ENCODE measurements at places on chromosomes 12 and 14. TPM values are rescaled to one million over a fixed set of nuclear protein-coding genes. Genes with fewer than 3 reads are reported as not detected.

Gene KRT7
- not detected for total RNA-seq

- DNase-seq = no peak
These were observed 52.9 kb upstream of the FERMT2 start for GRCh38 chr14:53003776-53004175.

DNA sequence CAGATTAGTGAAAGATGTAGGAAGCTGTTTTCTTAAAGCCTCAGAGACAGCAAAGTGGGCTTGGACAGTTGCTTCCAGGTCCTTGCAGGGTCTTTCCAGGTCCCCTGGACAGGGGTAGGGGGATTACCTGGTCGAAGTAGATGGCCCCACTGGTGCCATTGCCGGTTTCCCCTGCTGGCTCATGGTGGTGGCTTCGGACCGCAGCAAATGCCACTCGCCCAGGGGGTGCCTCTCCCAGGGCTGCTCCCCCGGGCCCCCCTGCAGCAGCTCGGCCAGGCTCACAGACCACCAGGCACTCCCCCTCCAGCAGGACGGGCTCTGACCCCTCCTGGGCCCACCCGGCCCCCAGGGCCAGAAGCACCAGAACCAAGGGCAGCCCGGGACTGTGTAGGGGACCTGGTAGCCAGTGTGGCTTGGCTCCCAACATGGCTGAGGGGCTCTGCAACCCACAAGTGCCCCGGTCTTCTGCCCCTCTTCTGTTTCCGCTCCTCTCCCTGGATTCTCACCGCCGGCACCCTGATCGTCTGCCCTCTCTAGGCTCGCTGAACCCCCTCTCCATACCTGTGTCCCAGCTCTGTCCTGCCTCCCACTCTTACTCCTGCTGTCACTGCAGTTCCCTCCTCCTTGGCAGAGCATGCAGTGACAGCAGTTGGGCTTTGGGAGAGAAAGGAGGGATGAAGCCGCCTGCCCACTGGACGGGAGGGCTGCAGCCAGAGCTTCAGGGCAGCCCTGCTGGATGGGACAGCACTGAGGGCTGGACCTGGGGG, 657 bp downstream of the CBLN3 start:
- peak; percentile 93 for DNase-seq

DNA sequence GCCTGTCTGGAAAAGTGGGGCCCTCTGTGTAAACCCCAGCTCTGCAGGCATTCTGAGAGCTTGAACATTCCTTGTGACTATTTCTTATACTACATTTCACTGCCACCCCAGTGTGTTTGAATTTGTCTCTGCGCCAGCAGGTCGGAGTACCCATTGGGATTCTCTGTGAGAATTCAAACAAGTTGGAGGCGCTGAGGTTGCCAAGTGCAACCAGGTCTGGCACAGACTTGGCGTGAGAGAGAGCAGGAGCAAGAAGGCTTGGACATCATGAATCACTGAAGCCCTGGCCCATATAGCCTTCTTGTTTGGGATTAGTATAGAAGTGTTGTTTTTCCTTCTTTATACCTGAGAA, 33.0 kb upstream of the ATP2A2 start:
- DNase-seq = peak; percentile 53

GRCh38 chr14:24918822-24919221, 131.1 kb downstream of the STXBP6 start:
- no peak for DNase-seq

Gene TXNDC16
- 10.8 TPM for total RNA-seq

Gene SMIM41
- not detected for total RNA-seq

GRCh38 chr14:44215660-44216059, 291.4 kb downstream of the FSCB start:
- no peak for DNase-seq

DNA sequence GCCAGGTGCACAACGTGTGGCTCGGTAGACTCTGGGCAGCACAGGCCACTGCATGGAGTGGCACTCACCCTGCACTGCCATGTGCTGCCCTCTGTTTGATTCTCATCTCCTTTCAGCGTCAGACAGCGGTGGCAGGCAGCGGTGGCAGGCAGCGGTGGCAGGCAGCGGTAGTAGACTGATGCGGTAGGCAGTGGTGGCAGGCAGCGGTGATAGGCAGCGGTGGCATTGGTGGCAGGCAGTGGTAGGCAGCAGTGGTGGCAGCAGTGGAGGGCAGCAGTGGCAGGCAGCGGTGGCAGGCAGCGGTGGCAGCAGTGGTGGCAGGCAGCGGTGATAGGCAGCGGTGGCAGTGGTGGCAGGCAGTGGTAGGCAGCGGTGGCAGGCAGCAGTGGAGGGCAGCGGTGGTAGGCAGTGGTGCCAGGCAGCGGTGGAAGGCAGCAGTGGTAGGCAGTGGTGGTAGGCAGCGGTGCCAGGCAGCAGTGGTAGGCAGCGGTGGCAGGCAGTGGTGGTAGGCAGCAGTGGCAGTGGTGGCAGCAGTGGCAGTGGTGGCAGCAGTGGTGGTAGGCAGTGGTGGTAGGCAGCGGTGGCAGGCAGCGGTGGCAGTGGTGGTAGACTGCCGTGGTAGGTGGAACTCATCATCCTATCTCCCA, 6.0 kb upstream of the MEG3 start:
- no peak for DNase-seq

Gene LGR5
- not detected for total RNA-seq

GRCh38 chr14:94485944-94486841, 10.2 kb upstream of the SERPINA9 start:
- DNase-seq = peak; percentile 7

DNA sequence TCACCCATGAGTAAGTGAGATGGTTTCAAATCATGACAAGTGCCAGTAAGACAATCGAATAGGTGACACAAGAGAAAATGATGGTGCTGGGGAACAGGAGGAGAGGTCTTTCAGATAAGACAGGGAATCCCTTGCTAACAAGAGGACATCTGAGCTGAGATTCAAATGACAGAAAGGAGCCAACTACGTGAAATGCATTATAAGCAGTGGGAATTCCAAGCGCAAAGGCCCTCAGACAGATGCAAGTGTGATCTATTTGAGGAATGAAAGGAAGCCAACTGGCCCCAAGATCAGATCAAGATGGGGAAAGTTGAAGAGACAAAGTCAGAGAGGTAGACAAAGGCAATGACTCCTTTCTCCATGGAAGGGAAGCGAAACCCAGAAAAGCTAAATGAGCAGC, 4.7 kb downstream of the KCNK10 start:
- DNase-seq = no peak

Gene TMEM19
- 21.0 TPM for total RNA-seq

Measured in G401 (cell line).